ENCODE measurements at places on chromosomes 7 and 10. TPM values are rescaled to one million over a fixed set of nuclear protein-coding genes. Genes with fewer than 3 reads are reported as not detected.

CDH23 gene
- polyA plus RNA-seq, result 0.01 TPM

DGKB gene
- 0.04 TPM for polyA plus RNA-seq

GRCh38 chr7:12731214-12731656, 43.8 kb downstream of the ARL4A start:
- no peak for DNase-seq

DNA sequence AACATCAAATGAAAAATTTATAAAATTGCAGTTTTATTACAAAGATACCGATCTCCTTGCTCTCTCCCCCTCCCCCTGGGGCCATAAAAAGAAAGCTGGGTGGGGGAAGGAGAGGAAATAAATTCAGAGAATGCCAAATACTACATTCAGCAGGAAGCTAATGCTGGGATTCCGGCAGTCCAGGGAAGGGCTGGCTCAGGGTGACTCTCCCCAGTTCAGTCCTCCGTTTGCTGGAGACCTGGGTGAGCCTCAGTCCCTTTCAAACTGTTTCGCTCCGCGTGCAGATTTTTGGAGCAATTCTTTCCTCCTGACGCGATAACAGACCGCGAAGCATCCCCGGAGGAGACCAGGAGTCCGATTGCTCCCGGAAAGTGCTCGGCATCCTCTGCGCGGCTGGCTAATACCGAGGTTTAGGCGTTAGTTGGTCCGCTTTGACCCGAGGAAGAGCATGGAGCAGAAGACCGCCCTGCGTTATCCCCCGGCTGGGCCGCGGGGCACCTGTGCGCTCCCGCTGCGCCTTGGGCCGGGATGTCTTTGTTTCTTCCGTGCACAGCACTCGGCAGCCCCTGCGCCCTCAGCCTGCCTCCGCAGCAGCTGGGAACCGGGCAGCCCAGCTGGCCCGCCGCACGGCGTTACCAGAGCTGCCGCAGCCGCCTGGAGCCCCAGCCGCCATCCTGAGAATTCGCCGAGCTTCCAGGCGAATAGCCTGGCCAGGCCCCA, 3.9 kb upstream of the HOXA2 start:
- DNase-seq, result no peak
